ENCODE measurements at places on chromosomes 2 and 18. TPM values are rescaled to one million over a fixed set of nuclear protein-coding genes. Genes with fewer than 3 reads are reported as not detected.

The SKOR2 gene
- not detected for total RNA-seq

The UPP2 gene
- total RNA-seq: not detected

The GAD1 gene
- 8.6 TPM for total RNA-seq

The MOGAT1 gene
- not detected for total RNA-seq

The COL4A3 gene
- total RNA-seq: not detected

The NDUFV2 gene
- total RNA-seq: 80.3 TPM

The RAMP1 gene
- total RNA-seq: 12.9 TPM

The TTN gene
- not detected for total RNA-seq

The ANKRD30B gene
- not detected for total RNA-seq
